ENCODE measurements at places on chromosomes 3 and 15.

DNA sequence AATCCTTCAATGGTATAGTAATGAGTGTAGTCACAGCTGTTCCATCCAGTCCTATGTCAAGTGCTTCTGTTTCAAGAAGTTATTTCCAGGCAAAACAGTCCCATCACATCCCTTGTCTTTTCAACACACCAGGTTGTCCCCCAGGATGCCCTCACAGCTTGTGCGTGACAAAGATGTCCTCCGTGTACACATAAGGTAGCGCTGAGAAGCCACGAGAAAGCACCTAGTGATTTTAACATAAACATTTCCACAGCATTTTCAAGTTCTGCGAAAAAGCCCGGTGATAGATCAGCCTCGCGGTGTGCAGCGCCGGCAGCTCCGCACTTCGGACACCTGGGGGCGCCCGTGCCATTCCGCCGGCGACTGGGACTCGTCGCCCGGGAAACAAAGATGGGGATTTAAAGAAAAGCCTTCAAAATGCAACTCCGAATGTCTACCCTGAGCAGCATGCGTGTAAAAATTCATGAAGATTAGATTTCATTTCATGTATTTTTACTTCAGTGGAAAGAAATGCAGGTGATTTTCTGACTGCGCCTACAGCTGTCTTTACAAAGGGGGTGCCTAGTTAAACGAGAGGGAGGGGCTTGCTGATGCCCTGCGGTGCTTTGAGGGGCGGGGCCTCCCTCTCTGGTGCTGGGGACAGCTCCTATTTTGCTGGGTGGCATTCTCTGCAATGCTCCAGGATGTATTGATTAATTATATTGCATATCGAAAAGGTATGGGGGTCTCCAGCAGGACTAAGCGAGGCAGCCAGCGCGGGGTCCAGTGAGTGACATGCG, 49.9 kb downstream of the KY start:
- peak; percentile 4 for DNase-seq

- no peak for DNase-seq
Measured at GRCh38 chr15:70337277-70338186, 239.8 kb upstream of the TLE3 start.

DNA sequence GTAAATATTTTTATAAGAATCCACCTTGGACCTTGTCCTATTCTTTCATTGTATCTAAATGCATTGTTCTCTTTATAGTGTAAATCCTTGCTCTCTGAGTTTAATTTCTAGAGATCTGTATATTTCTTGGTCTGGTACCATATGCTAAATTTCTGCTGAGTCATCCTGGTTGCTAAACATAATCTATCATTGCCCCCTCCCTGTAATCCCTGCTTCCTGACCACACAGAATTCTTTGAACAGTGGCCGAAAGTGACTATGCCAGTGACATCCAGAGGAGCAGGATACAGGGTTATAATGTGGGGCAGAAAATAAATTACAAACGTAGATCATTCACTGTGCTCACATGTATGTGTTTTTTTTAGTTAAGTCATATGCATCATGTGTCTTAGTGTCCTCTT, 143.1 kb downstream of the DIPK2A start:
- DNase-seq, result no peak

GRCh38 chr3:140715035-140715434, 37.2 kb downstream of the TRIM42 start:
- DNase-seq, result no peak

DNA sequence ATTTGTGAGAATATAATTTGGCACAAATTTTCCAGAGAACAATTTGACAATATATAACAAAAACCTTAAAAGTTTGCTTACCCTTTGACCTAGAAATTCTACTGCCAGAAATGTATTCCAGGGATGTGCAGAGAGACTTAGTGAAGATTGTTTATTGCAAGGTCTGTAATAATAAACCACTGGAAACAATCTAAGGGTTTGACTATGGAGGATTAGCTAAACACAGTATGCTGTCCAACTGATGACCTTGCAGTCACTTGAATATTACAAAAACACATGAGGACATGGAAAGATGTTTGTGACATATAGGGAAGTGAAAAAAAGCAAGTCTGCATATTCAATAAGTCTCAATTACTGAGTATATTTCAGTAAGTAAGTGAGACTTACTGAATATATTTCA, 48.1 kb upstream of the CDV3 start:
- no peak for DNase-seq

DNA sequence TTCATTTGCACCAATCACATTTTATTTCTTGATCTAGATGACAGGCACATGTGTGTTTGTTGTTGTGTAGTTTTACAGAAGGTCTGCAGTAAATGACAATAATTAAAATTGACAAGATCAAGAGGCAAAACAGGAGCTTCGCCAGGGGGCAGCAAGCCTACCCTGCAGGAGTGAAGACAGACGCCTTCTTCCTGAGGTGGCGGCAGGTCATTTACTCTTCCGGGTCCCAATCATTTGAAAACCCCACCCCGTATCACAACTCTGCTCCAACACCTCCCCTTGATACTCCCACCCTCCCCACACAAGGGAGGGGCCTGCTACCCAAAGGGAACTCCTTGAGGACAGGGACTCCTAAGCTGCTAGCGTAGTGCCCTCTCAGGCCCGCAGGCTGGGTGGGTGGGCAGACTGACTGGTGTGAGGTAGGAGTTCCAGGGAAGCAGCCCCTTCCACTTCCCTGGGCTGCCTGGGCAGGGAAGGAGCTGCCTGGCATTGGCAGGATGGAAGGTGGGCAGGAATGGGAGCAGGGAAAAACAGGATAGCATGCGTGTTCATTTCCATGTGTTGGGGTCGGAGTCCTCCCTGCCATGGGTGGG, 13.1 kb downstream of the CHDH start:
- no peak for DNase-seq

- DNase-seq, result no peak
Measured at GRCh38 chr3:43752905-43753304, 62.2 kb downstream of the ABHD5 start.

GRCh38 chr15:52042051-52042851, 23.2 kb downstream of the MAPK6 start:
- no peak for DNase-seq

- no peak for DNase-seq
Measured at GRCh38 chr3:57688291-57688690, 4.6 kb downstream of the DENND6A start.

DNA sequence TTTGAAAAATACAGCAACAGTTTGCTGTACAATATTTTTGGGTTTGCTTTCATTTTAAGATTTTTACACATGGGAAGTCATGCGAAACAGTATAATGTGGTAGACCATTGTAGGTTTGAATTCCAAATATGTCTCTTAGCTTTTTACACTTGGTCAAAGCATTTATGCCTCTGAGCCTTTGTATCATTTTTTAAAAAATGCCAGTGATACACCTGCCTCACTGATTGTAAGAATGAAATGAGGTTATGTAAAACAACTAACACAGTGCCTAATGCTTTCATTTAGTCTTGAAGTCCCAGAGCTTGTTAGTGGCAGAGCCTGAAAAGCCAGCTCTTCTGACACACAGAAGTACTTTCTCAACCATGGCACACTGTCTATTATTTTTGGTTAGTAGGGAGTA, 202.0 kb downstream of the UBE2E2 start:
- no peak for DNase-seq

DNA sequence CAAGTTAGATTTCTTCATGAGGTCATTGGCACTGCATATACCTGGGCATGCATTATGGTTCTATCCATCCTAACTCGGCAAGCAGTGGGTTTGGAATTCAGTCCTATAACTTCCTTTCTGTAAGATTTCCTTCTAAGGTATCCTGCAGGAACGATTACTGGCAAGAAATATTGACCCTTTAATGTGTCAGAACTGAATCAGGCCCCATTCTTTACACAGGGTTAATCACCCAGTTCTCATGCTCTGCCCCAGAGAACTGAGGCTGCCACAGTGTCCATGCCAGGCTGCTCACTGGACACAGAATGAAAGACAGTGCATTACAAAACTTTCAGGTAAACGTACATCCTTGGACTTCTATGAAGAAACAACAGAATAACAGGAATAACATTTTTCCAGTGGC, 108.9 kb downstream of the RPL22L1 start:
- DNase-seq, result no peak

DNA sequence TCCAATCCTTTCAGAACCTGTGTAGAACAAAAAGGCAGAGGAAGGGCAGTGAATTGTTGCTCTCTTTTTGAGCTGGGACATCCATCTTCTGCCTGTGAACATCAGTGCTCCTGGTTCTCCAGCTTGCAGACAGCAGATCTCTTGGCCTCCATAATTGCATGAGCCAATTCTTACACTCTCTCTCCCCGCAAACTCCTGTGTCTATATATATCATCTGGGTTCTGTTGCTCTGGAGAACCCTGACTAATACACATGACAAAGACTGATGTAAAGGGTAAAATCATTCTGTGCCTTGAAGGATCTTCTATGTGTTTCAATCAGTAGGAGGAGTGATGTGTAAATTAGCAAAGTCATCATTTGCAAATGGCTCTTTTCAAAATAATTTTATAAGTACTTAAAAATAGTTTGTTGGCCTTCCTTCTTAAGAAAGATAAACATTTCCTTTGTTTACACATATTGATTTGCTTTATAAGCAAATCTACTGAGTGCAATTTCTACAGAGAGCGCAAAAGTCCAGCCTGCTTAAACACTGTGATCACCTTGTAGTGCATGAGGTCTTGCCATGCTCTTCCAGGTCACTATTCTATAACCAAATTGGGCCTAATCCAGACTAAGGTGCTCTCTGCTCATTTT, 154.9 kb upstream of the ANKRD28 start:
- no peak for DNase-seq
